Stimulated activated CD8-positive, alpha-beta memory T cell treated with anti-CD3 and anti-CD28 coated beads, Interleukin-4, amount 100 ng/mL, for 24 hours (primary cell): ENCODE measurements at places on chromosomes 7 and 10.

- no peak for DNase-seq
These were observed 328.8 kb upstream of the MAGI2 start for GRCh38 chr7:79782256-79782655.

GRCh38 chr10:61097026-61097425 is 153.0 kb upstream of the RHOBTB1 start:
- DNase-seq = no peak

DNA sequence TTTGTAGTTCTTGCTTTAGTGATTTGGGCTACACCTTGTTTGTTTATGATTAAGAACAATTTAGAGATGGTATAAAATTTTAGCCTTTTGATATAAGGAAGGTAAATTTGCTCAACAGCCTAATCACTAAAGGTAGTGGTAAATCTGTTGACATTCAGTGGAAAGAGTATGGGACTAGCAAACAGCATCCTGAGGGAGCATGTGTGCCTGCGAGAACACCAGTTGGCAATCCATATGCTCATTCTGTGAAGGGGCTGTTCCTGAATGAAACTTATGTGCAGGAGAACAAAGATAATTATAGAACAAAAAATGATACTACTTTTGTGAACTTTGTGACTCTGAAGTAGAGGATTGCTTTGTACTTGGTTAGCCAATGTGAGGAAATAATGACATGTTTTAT is 44.0 kb downstream of the CAPZA2 start:
- no peak for DNase-seq

DNA sequence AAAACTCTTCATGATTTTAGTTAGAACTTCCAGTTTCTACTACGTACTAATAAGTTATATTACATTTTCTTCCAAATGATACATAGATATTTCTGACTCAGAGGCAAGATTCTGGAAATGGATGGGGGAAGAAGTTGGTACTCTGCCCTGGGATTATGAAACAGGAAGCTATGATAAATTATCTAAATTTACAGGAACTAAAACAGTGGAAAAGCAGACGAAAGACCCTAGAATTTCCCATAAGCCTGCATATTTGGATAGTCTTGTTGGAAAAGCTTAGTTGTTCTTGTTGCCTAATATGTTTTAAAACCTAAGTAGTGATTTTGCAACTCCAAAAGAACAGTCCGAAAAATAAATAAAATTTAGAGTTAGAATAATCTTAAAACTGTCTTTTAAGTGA is 21.8 kb downstream of the CFAP69 start:
- DNase-seq = no peak

DNA sequence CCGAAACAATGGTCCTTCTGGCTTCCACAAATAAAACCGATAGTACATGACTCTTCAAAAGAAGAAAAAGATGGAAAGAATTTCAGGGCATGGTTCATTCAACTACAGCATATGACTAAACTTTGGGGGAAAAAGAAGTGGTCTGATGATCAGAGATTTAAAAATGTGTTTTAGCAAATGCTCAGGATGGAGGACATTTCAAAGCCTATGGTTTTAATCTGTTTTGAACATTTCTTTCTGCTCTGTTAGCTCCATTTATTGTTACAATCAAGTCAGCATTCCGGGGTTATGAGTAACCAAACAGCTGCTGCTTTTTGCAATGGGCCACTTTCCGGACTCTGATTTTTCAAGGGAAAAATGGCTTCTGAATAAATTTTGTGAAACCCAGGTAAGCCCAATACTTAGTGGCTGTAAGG is 142.4 kb downstream of the CUBN start:
- no peak for DNase-seq
